Uterus (tissue), 4 donors: ENCODE measurements at places on chromosomes 5 and 9. TPM values are rescaled to one million over a fixed set of nuclear protein-coding genes. Genes with fewer than 3 reads are reported as not detected.

GRCh38 chr5:135505973-135506372 is 29.8 kb downstream of the NEUROG1 start:
- H3K4me1 ChIP-seq = no peaks in the 10 kb centered on the region
- H3K27ac ChIP-seq = no peak overlapping the region
- no peaks in the 10 kb centered on the region for H3K27me3 ChIP-seq
- no peak overlapping the region for H3K4me3 ChIP-seq
- DNase-seq = no peak

GRCh38 chr5:3303777-3304176 is 291.9 kb upstream of the IRX1 start:
- no peaks in the 10 kb centered on the region for H3K4me1 ChIP-seq
- no peak for DNase-seq
- H3K36me3 ChIP-seq = no peaks in the 10 kb centered on the region
- H3K4me3 ChIP-seq = no peak overlapping the region
- no peaks in the 10 kb centered on the region for H3K27me3 ChIP-seq
- H3K27ac ChIP-seq = no peak overlapping the region

DNA sequence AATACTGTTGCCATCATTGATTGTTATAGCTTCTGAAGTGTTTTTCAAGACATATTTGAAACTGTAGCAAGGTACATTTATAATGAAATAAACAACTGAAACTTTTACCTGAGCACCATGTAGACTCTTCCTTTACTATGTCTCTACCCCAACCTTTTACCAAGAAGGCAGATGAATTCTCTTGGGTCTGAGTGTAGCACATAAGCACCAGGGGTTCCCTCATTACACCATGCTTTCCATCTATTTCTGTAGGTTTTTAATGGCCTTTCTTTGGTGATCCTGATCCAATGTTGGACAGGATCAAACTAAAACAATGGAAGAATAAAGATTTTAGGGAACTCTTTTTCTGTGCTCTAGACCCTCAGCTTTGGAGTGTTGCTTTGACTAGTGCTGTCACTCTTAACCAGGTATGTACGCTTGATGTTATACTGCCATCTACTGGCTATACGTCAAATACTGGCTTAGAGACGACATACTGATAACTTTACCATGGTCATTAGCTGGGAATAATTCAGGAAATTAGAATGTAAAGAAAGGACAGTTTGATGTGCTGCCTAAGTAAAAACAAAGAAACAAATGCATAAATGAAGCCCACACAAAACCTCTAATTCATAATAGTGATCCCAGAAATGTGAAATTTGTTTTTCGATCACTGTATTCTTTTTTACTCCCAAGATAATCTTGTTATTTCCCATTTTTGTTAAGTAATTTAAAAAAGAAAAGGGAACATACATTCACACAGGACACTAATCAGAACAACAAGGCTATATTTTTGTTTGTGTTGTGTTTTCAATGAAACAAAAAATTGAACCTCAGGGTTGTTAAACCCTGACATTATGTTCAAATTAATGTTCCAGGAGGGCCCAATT is 30.7 kb downstream of the IFNW1 start:
- no peaks in the 10 kb centered on the region for H3K36me3 ChIP-seq
- H3K27ac ChIP-seq = no peak overlapping the region
- no peaks in the 10 kb centered on the region for H3K27me3 ChIP-seq
- no peak for DNase-seq
- H3K4me3 ChIP-seq = no peak overlapping the region
- no peaks in the 10 kb centered on the region for H3K4me1 ChIP-seq

GRCh38 chr9:101485924-101486692 is 47.5 kb upstream of the RNF20 start:
- H3K4me1 ChIP-seq = no peaks in the 10 kb centered on the region
- no peaks in the 10 kb centered on the region for H3K27me3 ChIP-seq
- DNase-seq = peak; percentile 41

DNA sequence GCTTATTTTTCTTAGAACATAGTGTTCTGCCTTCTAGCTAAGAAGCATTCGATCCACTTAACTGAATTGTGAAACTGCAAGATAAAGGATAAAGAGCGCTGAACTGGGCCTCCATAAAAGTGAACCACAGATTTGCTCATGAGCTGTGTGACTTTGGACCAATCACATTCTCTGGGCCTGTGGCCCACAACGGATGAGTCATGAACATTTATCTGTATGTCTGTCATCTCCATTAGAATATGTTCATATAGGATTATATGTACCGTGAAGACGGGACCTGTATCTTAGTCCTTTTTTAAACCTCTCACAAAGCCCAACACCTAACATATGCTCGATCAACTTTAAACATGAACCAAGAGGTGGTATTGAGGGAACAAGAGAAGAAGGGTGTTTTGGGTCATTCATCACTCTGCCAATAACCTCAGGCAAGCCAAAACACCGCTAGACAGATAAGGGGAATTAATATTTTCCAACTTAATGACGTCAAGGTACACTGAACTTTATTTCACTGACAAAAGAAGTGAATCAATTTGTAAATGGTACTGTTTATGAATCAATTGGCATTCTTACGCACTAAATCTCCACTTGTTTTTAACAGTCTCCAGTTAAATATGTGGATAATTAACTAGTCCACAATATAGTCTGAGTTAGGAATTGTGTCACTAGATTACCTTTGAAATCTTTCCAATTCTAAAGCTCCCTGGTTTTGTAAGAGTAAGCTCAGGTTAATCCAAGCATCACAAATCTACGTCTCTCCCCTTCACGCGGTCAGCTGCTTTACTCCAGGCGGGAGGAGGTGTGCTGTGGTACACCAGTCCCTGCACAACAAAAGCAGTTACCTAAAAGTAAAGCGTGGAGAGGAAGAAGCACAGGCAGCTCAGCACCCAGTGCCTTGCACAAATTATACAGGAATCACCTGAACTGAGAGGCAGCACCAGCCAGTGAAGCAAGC is 1.6 kb downstream of the TMEM245 start:
- peak overlapping the region; percentile 85 for H3K27ac ChIP-seq
- no peak for DNase-seq
- peaks cover 5% of the 10 kb centered on the region for H3K4me1 ChIP-seq
- no peaks in the 10 kb centered on the region for H3K36me3 ChIP-seq

- peak within 1 kb of the TSS; percentile 43 for H3K4me3 ChIP-seq
- no peaks in the 10 kb centered on the region for H3K4me1 ChIP-seq
- H3K27ac ChIP-seq = peak within 1 kb of the TSS; percentile 50
- no peaks in the 10 kb centered on the region for H3K36me3 ChIP-seq
Measured at GRCh38 chr5:174724484-174725260, at the start of gene MSX2. MSX2 (plus strand) TSS chr5:174724582; CDS start chr5:174724660, 78 bp downstream.

DNA sequence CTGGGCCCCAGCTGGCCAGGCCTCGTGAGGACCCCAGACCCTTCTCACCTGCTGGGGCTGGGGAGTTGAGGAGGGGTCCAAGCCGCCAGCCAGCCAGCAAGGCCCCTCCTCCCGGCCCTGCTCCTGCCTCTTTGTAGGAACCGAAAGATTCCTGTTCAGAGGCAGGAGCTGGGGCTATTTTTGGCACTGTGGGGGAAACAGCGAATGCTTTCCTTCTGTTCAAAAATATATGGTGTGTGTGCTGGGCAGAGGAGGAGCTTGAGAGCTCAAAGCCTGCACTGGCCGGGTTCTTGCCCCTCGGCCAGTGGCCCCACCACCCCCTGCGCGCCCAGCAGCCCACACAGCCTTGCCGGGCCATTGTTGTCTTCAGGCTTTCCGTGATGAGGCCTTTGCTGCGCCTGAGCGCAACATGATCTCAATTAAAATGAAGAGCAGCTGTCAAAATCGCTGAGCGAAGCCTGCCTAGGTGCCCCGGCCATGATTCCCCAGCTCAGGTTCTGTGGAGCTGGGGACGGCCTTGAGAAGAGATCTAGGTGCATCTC is 13.4 kb downstream of the NCS1 start:
- H3K4me3 ChIP-seq = peak overlapping the region; percentile 30
- H3K36me3 ChIP-seq = no peaks in the 10 kb centered on the region
- H3K27ac ChIP-seq = peak overlapping the region; percentile 95
- H3K4me1 ChIP-seq = peaks cover 6% of the 10 kb centered on the region
- no peaks in the 10 kb centered on the region for H3K27me3 ChIP-seq

SLC6A19 gene
- not detected for total RNA-seq

DND1 gene
- total RNA-seq = 2.6 TPM

- no peak overlapping the region for H3K27ac ChIP-seq
- H3K36me3 ChIP-seq = no peaks in the 10 kb centered on the region
- DNase-seq = no peak
- H3K4me3 ChIP-seq = no peak overlapping the region
- no peaks in the 10 kb centered on the region for H3K4me1 ChIP-seq
Measured at GRCh38 chr9:95433096-95433819, 83.5 kb downstream of the PTCH1 start.

DNA sequence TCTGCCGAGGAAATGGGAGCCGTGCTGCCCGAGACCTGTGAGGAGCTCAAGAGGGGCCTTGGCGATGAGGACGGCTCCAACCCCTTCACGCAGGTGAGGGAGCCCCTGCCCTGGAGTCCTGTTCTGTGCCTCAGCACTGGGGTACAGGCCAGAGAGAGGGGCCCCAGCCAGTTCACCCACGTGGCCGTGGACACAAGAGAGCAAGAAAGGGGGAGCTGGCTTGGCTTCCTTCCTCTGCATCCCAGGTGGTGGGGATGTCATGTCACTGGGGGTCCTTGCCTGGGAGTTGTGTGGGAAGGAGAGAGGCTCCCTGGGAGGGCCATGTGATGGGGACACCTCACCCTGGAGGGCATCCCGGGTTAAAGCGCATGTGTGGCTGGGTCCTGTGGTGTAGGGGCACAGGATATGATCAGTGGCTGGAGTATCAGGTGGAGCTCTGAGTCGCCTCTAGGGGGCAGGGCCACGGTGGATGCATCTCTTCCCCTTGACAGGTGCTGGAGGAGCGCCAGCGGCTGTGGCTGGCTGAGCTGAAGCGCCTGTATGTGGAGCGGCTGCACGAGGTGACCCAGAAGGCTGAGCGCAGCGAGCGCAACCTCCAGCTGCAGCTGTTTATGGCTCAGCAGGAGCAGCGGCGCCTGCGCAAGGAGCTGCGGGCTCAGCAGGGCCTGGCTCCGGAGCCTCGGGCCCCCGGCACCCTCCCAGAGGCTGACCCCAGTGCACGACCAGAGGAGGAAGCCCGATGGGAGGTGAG is 7.5 kb downstream of the N4BP3 start:
- H3K27ac ChIP-seq = no peak overlapping the region
- H3K4me3 ChIP-seq = no peak overlapping the region
- H3K36me3 ChIP-seq = no peaks in the 10 kb centered on the region
- no peaks in the 10 kb centered on the region for H3K27me3 ChIP-seq
- peak; percentile 75 for DNase-seq
- H3K4me1 ChIP-seq = peaks cover 9% of the 10 kb centered on the region

DNA sequence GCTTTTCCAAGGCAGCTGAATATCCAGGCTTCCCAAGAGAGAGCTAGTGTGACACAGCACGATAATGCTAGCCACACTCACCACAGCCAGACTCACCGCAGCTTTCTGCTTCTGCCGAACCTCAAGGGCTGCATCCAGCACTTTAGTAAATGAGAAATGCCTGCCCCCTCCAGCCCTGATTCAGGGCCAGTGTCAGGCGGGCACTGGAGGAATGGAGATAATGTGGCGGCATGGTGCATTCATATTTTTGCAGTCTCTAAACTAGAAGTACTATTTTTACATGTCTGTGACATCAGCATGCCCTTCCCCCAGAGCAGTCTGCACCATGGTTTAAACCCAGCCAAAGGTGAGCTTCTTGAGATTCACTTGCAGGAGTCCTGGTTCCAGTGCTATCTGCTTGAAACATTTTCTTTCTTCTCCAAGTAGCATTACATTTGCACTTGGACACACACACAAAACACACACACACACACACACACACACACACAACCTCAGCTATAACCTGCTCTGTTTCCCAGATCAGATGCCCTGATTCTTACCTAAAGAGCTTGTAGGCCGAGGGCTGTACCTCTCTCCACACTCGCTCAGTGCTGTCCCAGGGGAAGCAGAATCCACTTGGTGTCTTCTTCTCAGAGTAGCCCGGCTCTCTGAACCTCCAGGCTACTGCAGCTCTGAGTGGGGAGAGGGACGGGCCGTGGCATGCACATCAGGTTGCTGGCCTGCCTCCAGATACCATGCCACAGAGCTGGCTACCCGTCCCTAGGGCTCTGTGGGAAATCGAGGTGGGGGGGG is at the start of gene FGF1:
Gene FGF1 (minus strand): TSS at position 673 of the 792 bp plus-strand sequence. CDS start 71,963 bp downstream, outside the sequence.
- DNase-seq = no peak
- no peaks in the 10 kb centered on the region for H3K36me3 ChIP-seq
- H3K27ac ChIP-seq = peak within 1 kb of the TSS; percentile 48
- no peaks in the 10 kb centered on the region for H3K27me3 ChIP-seq
